ENCODE measurements at places on chromosomes 11 and 22.

GRCh38 chr22:48855593-48856307 lies 971.9 kb downstream of the BRD1 start:
- H3K36me3 ChIP-seq: no peaks in the 10 kb centered on the region
- no peak overlapping the region for H3K4me3 ChIP-seq
- H3K27ac ChIP-seq: no peak overlapping the region
- no peak for DNase-seq
- H3K4me1 ChIP-seq: no peaks in the 10 kb centered on the region

DNA sequence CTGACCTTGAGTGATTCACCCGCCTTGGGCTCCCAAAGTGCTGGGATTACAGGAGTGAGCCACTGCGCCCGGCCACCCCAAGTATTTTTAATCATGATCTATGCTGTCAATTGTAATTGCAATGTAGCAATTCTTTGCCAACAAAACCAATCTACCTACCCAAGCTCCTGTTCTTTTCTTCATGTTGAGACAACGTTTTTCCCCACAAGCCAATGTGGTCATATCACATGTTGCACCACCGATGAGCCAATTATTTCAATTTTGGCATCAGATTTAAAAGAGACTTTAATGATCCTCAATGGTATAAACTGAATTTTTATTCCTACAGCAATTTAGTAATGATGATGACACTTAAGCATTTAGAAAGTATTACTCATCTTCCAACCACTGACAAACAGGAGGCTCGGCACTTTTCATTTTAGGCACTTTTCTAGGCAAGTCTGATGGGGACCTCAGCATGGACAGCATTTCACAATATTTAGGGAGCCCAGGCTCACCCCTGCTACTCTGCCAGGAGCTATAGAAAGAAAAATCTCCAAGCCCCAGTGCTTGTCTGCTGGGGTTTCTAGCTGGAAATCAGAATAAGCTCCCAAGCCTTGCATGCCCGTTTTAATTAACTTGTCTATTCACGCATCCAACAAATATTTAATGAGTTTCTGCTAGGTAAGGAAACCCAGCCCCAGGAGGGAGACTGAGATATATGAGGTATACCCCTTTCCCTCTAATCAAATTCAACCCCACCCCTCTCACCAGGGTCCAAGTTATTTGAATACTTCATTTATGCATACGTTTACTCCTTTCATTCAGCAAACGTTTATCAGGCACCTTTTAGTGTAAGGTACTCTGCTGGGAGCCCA lies 291.4 kb downstream of the ST3GAL4 start:
- H3K4me1 ChIP-seq: peaks cover 10% of the 10 kb centered on the region
- no peak overlapping the region for H3K4me3 ChIP-seq
- H3K27ac ChIP-seq: no peak overlapping the region

- no peaks in the 10 kb centered on the region for H3K36me3 ChIP-seq
- no peak overlapping the region for H3K27ac ChIP-seq
- no peak overlapping the region for H3K4me3 ChIP-seq
These were observed 45.1 kb upstream of the TSPAN18 start for GRCh38 chr11:44681698-44682097.

DNA sequence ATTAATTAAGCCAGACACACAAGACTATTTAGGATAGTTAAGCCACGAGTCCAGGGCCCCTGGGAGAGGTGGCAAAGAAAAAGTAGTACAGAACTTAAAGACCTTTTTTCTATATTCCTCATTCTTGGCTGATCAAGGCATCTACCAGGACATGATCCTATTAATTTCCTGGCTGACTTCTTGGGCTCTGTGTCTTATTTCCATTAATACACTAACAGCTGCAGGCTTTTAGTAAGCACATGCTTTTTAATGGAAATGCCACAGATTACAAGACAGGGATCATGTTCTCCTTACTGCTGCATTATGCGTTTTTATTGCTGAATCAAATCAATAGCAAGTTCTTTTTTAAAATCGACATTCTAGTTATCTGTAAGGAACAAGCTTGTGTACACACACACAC lies 35.2 kb downstream of the BTG4 start:
- H3K27ac ChIP-seq: no peak overlapping the region
- no peaks in the 10 kb centered on the region for H3K4me1 ChIP-seq
- DNase-seq: no peak
- H3K4me3 ChIP-seq: no peak overlapping the region

DNA sequence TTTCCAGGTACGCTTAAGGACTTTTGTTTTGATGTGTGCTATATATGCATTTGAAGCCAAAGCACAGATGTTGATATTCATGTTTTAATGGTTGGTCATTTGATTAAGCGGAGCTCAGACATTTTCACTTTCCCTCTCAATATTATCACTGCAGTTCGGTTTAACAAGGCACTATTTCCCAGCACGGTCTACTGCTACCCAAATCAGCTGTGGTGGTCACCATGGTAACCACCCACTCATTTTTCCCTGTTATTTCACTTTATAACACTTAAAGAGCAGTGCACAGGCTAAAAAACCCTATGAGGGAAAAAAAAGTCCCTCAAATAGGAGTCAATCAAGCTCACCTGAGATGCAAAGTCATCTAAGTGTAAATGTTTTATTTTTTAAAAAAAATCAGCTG lies 439.6 kb upstream of the CCDC90B start:
- no peak overlapping the region for H3K27ac ChIP-seq
- peaks cover 22% of the 10 kb centered on the region for H3K4me1 ChIP-seq
- H3K27me3 ChIP-seq: no peaks in the 10 kb centered on the region
- H3K4me3 ChIP-seq: no peak overlapping the region
- H3K36me3 ChIP-seq: no peaks in the 10 kb centered on the region
- no peak for DNase-seq

DNA sequence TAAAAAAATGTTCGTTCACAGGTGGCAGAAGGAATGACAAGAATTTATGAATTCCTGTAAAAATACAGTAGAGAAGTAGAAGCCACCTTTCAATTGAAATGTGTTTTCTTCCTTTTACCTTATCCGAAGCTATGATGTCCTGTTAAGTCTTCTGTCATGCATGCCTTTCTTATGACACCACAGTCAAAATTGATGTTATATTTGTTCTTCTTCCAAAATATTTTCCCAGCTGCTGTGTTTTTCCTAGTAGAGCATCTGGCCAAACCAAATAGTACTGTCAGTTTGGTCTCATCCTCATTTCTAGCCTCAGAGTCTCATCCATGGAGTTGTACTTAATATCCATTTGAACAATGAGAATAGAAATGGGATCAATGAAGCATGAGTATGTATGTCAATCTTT lies 206.1 kb downstream of the PGR start:
- no peaks in the 10 kb centered on the region for H3K36me3 ChIP-seq
- H3K4me1 ChIP-seq: peaks cover 25% of the 10 kb centered on the region
- no peak for DNase-seq
- H3K4me3 ChIP-seq: no peak overlapping the region
- no peaks in the 10 kb centered on the region for H3K27me3 ChIP-seq

DNA sequence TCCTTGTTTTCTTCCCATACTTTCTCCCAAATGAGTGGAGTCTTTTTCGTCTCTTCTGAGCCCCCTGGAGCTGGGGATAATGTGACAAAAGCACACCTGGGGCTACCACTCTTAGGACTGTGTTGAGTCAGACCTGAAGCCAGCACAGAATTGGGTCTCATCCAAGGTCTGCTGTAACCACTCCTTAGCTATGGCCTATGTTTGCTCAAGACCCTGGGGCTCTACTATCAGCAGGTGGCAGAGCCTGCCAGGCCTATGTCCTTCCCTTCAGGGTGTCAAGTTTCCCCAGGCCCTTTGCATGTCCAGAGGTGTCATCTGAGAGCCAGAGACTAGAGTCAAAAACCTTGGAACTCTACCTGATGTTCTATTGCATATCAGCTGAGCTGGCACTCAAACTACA lies 335.7 kb downstream of the DDX10 start:
- DNase-seq: no peak
- no peak overlapping the region for H3K4me3 ChIP-seq
- H3K4me1 ChIP-seq: no peaks in the 10 kb centered on the region

DNA sequence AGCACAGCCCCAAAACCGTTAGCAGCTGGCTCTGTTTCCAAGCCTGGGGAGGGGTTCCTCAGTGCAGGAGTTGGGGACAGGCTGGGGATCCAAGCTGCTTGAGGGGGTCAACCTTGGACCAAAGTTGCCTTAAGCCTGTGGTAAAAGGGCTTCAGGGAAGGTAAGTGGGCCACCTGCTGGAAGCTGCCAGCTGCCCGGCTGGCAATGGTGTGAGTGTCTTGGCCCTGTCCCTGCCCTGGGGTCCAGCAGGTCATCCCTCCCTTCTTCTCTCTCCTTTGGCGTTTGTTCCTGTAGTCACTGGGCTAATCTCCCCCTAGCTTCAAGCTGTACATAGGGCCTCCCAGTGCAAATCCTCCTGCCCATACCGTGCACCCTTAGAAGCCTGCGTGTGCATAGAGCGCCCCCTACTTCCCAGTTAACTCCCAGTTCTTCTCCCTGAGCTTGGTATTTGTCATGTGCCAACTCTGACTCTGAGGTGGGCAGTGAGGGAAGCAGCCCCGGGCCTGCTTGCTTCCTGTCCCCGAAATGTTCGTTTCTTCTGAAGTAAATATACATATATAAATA lies 4.4 kb downstream of the TMEM258 start:
- H3K4me3 ChIP-seq: no peak overlapping the region
- H3K4me1 ChIP-seq: peaks cover 6% of the 10 kb centered on the region
- H3K27me3 ChIP-seq: no peaks in the 10 kb centered on the region

GRCh38 chr22:43434275-43434927 lies 22.6 kb downstream of the MPPED1 start:
- H3K27me3 ChIP-seq: peaks cover 12% of the 10 kb centered on the region
- DNase-seq: no peak
- H3K36me3 ChIP-seq: no peaks in the 10 kb centered on the region

DNA sequence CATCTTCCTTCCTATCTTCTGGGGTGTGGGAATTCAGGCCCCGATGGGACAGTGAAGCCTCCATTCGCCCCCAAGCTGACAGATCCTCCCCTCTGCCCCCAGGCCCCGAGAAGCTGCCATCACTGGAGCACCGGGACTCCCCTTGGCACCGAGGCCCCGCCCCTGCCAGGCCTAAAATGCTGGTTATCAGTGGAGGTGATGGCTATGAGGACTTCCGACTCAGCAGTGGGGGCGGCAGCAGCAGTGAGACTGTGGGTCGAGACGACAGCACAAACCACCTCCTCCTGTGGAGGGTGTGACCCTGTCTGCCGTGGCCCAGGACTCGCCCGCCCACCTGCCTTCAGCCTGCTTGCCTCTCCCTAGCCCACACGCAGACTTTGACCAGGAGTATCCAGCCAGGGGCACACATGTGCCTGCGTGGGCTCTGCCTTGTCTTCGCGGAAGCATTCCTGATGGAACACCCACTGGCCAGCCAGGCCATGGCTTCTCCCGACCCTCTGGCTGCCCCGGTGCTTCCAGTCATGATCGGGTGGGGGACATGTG lies 8.6 kb upstream of the RELT start:
- no peak for DNase-seq
- H3K27ac ChIP-seq: no peak overlapping the region
- H3K4me3 ChIP-seq: no peak overlapping the region
- H3K36me3 ChIP-seq: no peaks in the 10 kb centered on the region

GRCh38 chr11:113874581-113875233 lies 665 bp downstream of the USP28 start:
- H3K27ac ChIP-seq: no peak overlapping the region
- peak; percentile 39 for DNase-seq
- H3K36me3 ChIP-seq: no peaks in the 10 kb centered on the region
- H3K4me1 ChIP-seq: peaks cover 44% of the 10 kb centered on the region
- H3K27me3 ChIP-seq: peaks cover 24% of the 10 kb centered on the region
- H3K4me3 ChIP-seq: peak overlapping the region; percentile 56

DNA sequence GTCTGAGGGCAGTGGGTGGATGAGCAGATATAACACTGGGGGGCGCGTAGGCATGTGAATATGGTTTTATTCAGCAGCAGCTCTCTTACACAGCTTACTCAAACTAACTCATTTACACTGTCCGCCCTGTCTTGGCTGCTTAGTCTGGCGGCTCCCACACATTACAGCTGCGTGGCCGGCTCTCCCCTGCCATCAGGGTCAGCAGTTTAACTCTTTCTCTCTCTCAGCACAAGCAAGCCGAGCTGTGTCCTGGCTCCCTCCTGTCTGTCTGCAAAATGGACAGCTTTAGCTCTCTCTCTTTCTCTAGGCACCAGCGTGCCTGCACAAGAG lies 1310.1 kb upstream of the RAG2 start:
- H3K36me3 ChIP-seq: no peaks in the 10 kb centered on the region
- no peaks in the 10 kb centered on the region for H3K4me1 ChIP-seq
- H3K27me3 ChIP-seq: no peaks in the 10 kb centered on the region
- no peak overlapping the region for H3K4me3 ChIP-seq

GRCh38 chr11:2890466-2891294 lies 5.1 kb upstream of the CDKN1C start:
- peak; percentile 29 for DNase-seq
- H3K4me1 ChIP-seq: peaks cover 24% of the 10 kb centered on the region
- H3K4me3 ChIP-seq: no peak overlapping the region
- H3K27ac ChIP-seq: no peak overlapping the region
- H3K36me3 ChIP-seq: no peaks in the 10 kb centered on the region

DNA sequence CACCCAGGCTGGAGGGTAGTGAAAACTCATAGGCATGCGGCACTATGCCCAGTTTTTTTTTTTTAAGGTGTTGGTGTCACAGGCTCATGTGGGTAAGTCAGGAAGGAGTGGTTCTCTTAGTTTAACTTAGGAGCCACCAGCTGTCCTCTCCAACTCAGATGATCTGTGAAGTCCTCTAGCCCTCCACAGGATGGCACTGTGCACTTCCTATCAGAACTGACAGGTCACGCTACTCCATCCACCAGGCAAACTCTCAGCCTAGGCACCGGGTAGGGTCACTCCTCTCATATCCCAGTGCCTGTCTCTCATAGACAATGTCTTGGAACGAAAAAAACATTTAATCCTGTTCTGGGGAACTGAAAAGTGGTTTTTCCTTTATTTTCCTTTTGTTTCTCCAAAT lies 16.5 kb downstream of the NAP1L4 start:
- no peaks in the 10 kb centered on the region for H3K27me3 ChIP-seq
- no peak overlapping the region for H3K4me3 ChIP-seq
- no peak overlapping the region for H3K27ac ChIP-seq
- peak; percentile 45 for DNase-seq
- H3K4me1 ChIP-seq: no peaks in the 10 kb centered on the region

- no peak for DNase-seq
- H3K27ac ChIP-seq: no peak overlapping the region
- no peaks in the 10 kb centered on the region for H3K27me3 ChIP-seq
These were observed 3901.6 kb upstream of the OR11H1 start for GRCh38 chr22:11626422-11626773.

GRCh38 chr11:34029176-34029575 lies 22.4 kb upstream of the CAPRIN1 start:
- no peak overlapping the region for H3K27ac ChIP-seq
- H3K4me3 ChIP-seq: no peak overlapping the region
- no peaks in the 10 kb centered on the region for H3K36me3 ChIP-seq
- DNase-seq: no peak
- no peaks in the 10 kb centered on the region for H3K27me3 ChIP-seq

Data from neural progenitor cell (in vitro differentiated cells).